ENCODE measurements at places on chromosomes 11 and 22.

DNA sequence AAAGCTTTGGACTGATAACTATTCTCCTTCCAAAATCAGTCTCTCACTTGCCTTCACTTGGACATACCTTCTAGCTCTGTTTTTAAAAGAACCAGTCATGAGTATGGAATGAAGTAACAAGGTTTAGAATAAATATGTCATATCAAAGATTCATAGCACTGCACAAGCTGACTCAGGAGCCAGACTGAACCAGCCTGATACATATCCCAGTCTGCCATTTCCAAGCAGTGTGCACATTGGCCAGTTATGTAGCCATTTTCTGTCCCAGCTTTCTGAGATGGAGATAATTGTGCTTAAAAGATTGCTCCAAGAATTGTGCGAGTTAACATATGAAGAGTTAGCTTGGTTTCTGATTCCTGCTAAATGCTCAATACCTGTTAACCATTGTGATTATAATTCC is 311.3 kb downstream of the C11orf87 start:
- no peak for DNase-seq

DNA sequence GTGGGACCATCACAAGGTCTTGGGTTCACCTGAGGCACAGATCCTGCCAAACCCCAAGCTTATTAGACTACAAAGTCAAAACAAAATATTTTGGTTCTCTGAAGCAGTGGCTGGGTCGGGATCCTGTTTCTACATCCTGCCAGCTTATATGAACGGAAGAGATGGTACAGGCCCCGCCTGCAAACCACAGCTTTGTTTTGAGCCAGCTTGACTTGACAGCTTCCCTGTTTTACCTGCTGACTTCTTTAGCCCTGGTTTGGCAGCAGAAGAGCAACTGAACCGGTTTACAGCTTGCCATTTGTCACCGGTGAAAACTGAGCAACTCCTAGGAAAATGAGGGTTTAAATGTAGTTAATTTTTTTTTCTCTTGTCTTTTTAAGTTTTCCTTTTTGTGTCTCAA is 11.4 kb downstream of the PACS1 start:
- no peak for DNase-seq

DNA sequence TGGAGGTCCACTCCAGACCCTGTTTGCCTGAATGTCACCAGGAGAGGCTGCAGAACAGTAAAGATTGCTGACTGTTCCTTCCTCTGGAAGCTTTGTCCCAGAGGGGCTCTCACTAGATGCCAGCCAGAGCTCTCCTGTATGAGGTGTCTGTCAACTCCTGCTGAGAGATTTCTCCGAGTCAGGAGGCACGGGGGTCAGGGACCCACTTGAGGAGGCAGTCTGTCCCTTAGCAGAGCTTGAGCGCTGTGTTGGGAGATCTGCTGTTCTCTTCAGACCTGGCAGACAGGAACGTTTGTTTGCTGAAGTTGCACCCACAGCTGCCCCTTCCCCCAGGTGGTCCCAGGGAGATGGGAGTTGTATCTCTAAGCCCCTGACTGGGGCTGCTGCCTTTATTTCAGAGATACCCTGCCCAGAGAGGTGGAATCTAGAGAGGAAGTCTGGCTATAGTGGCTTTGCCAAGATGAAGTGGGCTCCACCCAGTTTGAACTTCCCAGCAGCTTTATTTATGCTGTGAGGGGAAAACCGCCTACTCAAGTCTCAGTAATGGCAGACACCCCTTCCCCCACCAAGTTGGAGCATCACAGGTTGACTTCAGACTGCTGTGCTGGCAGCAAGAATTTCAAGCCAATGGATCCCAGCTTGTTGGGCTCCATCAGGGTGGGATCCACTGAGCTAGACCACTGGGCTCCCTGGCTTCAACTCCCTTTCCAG is 99.4 kb downstream of the PDE3B start:
- DNase-seq: no peak

- DNase-seq: no peak
These were observed 8.6 kb upstream of the GNAZ start for GRCh38 chr22:23061471-23062280.

DNA sequence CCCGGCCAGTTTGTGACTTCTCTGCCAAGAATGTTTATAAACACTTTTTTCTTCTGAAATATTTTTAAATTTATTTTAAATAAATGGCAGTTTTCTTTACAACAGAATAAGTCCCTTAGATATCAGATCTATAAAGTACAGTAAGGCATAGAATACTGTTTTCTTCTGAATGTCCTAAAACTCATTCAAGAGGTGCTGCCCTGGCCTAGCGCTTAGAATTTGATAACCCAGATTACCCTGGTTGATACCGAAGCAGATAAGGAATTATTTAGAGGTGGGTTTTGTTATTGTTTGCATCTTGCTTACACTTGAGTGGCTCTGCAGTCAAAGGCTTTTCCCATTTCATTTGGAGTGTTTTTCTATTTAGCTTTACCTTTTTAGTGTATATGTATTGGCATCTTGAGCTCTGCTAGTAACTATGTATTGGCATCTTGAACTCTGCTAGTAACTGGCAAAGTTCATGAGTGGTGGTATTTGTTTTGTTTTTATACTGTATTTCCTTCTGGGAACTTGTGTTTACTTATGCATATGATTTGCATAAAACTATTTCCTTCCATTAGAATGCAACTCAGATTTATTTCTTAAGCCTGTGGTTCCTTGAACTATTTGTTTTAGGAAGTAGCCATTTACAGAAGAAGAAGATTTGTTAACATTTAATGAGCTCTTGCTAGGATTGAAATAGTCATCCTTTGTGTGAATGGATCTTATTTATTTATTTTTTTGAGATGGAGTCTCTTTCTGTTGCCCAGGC is 1.2 kb downstream of the ACAD8 start:
- DNase-seq: no peak

- DNase-seq: no peak
These were observed 90.9 kb downstream of the NAV2 start for GRCh38 chr11:19803506-19803998.

DNA sequence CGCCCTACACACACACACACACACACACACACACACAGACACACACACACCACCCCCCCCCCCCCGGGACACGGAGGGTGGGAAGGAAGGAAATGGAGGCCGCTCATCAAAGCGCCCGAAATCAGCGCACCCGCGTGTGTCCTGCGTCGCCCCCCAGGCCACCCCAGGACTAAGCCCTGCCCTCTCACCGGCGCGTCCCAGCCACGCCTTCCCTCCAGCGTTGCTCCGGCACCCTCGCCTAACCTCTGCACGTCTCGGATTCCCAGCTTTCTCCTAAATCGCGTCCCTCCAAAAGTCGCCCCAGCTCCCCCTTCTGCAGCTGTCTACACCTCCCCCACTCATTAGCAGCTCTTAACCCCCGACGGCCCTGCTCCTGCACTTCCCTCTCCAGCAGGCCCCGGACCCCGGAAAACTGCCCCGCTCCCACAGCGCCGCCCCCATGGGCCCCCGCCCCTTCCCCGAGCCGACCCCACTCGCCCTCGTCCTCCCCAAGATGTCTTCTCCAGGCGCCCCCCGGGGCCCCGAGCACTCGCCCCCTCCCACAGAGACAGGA is 557 bp downstream of the PACSIN2 start:
- DNase-seq: no peak

GRCh38 chr11:2890466-2891294 is 5.1 kb upstream of the CDKN1C start:
- DNase-seq: no peak

- no peak for DNase-seq
These were observed 75.4 kb upstream of the VPREB1 start for GRCh38 chr22:22168941-22169867.

All from stimulated activated CD8-positive, alpha-beta memory T cell treated with anti-CD3 and anti-CD28 coated beads, Interleukin-2, amount 100 ng/mL, for 1 hour (primary cell).